ENCODE measurements at places on chromosomes 12 and 14.

DNA sequence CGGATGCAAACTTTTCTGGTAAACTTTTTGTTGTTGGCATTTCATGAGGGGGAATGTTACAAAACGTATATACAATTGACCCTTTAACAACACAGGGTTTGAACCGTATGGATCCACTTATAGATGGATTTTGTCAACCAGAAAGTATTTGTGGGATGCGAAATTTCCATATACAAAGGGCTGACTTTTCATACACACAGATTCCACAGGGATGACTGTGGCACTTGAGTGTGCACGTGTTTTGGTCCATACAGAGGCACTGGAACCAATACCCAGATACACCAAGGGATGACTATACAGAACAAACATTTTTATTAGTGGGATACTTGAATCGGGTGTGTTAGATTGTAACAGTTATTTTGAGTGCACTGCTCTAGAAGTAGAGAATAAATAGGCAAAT is 29.8 kb upstream of the CCT2 start:
- no peak for DNase-seq

DNA sequence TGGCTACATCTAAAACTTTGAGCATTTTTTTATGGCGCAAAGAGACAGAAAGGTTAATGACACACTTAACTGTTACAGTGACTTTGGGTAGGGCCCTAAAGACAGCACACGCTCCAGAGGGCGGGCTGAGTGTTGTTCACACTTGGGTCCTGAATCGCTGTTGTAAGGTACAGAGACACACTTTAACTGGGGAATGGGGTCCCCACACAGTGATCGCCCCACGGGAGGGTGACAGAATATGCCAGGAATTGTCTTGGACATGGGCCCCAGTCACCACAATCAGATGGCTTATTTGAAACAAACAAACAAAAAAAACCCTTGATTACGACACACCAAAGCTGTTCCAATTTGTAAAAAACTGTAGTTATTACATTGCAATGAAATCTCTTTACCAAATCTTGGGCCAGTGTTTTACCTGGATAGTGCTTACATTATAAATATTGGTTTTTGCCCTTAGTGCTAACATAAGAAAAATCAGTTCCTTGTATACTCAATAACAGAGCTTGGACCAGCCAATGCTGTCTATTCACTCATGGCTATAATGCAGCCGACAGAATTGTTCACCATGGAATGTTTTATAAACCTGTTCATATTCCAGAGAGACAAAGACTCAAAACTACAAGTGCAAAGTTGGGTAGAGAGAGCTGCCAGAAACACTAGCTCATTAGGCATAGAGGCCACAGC is 28.3 kb downstream of the KCTD10 start:
- DNase-seq, result no peak

- DNase-seq, result no peak
Measured at GRCh38 chr14:96117101-96117897, 78.1 kb downstream of the C14orf132 start.

- DNase-seq, result no peak
Measured at GRCh38 chr12:114868995-114869834, 185.2 kb upstream of the TBX3 start.

DNA sequence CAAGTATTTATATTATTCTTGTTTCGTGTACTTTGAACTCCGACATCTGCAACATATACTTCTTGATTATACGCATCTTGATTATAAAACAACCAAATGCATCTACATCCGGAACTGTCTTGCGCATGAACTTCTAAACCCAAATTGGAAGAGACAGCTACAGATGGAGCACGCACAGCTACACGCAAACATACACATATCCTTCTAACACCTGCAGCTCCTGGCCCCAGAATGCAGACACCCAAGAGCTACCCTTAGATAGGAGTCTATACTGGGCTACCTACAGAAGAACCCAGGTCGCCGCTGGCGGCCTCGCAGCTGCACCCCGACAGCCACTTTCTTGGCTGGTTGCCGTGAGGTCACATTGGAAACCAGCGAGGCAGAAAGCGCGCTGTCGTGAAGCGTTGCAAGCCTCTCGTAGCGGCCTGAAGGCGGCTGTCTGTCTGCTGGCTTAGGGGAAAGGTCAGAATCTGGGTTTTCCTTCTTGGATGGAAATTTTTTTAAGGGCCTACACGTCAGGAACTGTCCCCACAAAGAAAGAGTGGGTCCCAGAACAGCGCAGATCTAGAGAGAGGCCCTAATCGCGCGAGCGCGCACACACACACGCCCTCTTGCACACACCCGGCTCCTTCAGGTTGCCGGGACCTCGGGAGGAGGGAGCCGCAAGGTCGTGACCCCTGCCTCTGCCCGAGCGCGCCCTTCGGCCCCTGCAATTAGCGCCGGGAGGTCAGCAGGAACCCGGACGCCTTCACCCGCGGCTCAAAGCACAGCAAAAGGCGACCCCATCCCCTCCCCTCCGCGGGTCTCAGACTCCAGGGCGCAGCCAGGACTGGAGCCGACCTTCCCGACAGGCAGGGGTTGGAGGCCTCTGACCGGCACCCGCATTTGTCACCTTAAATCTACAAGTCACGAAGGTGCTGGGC is 17.0 kb downstream of the TBX3 start:
- no peak for DNase-seq

DNA sequence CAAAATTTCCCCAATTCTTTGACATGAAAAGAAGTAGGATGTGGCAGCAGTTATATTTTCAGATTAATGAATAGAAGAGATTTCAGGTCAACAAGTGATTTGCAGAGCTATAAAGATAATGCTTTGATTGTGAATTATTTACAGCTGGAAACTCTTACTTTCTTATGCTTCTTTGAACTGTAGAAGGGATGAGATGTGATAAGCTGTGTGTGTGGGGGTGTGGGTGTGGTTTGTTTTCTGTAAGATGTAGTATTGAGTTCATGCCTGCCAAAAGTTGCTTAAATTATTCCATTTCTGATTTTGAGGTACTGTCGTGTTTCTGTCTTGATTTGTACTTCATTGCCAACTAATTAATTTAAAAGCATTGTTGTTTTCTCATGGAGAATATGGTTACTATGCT is 22.7 kb downstream of the AEBP2 start:
- DNase-seq, result no peak
